Fibroblast of skin of left quadriceps (primary cell): ENCODE measurements at places on chromosomes 11 and 22.

DNA sequence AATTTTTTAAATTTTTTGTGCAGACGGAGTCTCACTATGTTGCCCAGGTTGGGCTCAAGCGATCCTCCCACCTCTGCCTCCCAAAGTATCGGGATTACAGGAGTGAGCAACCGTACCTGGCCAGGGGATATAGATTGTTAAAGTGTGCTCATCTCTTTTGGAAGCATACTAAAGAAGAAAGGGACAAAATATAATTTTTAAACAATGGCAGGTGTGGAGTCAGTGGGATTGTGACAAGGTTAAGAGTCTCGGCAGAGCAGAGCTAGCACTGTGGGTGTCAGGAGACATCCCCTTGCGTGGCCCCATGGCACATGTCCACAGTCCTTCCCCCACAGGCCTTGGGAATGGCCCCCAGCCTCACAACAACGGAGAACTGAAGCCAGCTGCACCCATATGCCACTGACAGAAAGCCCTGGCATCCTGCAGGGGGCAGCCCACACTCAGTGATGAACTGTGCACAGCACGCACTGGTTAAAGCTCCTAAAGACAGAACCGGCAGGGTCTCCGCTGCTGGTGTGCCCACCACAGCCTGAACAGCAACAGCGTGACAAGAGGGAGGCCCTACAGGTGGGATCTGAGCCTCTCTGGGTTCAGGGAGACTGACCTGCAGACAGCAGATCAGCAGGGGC lies 29.9 kb downstream of the SERPIND1 start:
- no peak for DNase-seq

GRCh38 chr11:111540114-111540936 lies at the start of gene LAYN:
TSS of gene LAYN (plus strand) at chr11:111540720. CDS start at chr11:111540844, 124 bp downstream.
- DNase-seq, result no peak

DNA sequence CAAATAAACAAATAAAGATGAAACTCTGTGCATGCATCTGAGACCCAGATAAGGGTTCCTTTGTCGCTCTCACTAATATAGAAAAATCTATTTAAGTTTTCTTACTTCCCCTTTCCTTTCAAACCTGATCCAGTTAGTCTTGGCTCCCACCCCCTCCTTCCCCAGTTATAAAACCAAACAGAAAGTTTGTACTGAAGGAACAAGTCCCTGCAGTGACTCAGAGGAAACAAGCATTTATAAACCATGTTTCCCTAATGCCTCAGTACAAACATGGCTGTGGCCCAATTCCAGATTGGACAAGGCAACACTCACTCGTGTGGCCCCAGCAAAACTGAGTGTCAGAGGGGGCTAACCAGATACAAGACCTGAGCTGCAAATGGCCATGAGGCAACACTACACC lies 65.5 kb upstream of the ARHGAP20 start:
- no peak for DNase-seq

GRCh38 chr11:92804388-92804966 lies 165.0 kb upstream of the MTNR1B start:
- no peak for DNase-seq

DNA sequence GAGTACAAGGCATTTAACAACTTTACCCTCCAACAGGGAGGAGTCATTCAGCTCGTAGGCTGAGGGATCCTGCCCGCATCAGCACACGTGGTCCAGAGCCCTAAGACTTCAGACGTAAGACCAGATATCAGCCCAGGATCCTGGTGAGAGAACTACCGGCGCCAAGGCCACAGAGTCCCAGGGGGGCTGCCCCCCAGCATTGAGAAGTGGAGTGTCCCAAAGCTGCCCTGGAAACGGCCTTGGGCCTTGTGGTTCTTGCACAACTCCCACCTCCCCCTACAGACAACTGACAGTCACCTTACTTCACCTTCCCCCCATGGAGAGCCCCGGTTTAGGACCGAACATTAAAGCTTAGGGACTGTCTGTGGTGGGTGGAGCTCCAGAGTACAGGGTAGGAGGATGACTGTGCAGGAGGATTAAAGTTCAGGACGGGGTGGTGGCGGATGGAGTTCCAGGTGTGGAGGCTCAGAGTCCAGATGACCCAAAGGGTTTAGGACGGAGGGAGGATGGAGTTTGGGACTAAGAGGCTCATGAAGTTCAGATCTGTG lies 1.0 kb downstream of the C11orf91 start:
- DNase-seq, result no peak

DNA sequence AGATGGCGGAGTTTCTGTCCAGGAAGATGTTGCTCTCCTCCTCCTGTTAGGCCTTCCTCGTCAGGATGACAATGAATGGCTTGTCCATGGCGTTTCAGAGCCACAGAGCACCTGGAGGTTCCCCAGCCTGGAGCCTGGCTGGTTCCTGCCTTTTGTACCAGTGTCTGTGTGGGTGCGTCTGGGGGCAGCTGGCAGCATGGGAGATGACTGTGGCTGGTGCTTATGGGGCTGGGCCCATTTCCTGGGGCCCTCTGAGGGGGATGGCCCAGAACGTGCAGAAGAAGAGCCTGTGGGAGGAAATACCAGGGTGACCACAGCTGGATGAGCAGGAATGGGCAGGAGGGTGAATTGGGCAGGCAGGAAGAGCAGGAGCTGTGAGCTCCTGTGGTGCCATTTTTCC lies 6.7 kb downstream of the SLC37A2 start:
- no peak for DNase-seq

DNA sequence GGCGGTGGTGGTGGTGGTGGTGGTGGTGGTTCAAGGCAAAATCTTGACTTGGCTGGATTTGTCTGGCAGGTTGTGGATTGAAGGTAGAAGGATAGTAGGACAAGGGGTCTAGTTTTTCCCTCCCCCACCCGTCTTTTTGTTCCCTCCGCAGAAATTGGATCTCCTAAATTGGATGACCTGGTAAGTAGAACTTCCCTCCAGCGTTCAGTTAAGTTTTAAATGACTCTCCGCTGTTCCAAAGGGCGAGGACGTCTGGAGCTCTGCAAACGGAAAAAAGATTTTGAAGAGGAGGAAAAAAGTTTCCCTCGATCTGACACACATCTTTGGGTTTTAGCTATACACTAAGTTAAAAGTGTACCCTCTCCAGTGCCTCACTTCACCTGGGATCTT lies 422 bp upstream of the LGR4 start:
- DNase-seq, result no peak

- DNase-seq, result no peak
These were observed 3.2 kb downstream of the CENPM start for GRCh38 chr22:41943661-41944209.

- no peak for DNase-seq
These were observed 9.9 kb downstream of the MICAL2 start for GRCh38 chr11:12120031-12121008.

GRCh38 chr22:25068707-25069106 lies 116.2 kb downstream of the KIAA1671 start:
- DNase-seq, result no peak

- no peak for DNase-seq
These were observed 4.6 kb downstream of the SLC1A2 start for GRCh38 chr11:35414776-35415175.

DNA sequence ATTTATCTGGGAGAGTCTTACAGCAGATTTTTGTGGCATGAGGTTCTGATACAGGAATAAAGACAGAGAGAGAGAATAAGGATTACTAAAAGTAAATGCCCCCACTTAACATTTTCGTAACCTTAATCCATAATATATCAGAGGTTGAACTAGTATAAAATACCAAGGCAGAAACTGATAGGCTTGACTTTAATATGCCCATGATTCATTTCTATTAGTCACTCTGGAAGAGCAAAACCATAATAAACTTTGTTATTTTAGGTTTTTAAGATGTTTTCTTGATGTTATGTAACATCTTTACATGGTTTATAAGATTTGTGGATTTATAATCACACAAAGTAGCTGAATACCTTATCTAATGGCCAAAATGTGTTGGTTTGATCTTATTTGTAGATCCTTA lies 19.1 kb downstream of the GUCY1A2 start:
- no peak for DNase-seq

GRCh38 chr11:76761718-76762355 lies 21.3 kb upstream of the TSKU start:
- no peak for DNase-seq

- no peak for DNase-seq
These were observed 183 bp upstream of the ABCG4 start for GRCh38 chr11:119148720-119149017.

DNA sequence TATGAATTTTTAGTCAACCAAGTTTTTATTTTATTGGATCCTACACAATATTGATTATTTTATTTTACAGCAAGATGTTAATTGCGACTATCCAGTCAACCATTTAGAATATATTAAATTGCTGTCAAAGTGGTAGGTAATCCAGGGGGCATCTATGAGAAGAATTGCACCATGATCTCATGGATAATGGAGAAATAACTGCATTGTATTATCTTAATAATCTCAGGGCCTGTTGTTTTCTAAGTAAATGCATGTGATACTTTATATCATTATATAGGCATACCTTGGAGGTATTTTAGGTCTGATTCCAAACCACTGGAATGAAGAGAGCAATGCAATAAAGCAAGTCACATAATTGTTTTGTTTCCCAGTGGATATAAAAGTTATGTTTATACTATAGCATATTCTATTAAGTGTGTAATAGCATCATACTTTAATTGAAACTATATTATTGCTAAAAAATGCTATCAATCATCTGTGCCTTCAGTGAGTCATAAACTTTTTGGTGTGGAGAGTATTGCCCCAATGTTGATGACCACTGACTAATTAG lies 595.4 kb upstream of the CHORDC1 start:
- DNase-seq, result no peak

GRCh38 chr11:43868852-43869567 lies 11.6 kb upstream of the ALKBH3 start:
- peak; percentile 61 for DNase-seq

DNA sequence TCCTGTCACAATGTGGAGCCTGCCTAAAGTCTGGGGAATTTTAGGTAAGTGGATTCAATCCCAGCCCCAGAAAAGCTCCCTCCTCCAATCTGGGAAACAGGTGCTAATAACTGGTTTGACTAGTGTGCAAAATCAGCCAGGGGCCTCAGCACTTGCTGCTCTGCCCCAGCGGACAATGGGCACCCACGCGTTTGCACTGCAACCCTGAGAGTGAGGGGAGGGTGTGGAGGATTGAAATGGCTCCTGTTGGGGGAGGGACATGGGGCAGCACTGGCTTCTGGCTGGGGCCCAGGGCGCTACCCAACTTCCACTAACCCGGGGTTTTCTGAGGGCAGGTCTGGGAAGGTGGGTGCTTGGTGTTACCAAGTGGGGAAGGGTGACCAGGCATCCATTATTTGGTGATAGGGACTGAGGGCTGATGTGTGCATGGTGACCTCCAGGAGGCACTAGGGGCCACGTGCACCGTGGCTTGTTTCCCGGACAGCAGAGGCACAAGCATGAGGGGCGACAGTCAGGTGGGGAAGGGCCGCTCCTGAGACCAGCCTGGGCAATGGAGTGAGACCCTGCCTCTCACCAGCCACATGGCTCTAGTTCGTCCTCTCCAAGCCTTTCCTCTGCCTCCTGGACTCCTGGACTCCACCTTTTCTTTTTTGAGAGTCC lies 4.3 kb upstream of the PNPLA5 start:
- no peak for DNase-seq

GRCh38 chr22:20113551-20114310 lies 2.2 kb upstream of the RANBP1 start:
- DNase-seq, result no peak

DNA sequence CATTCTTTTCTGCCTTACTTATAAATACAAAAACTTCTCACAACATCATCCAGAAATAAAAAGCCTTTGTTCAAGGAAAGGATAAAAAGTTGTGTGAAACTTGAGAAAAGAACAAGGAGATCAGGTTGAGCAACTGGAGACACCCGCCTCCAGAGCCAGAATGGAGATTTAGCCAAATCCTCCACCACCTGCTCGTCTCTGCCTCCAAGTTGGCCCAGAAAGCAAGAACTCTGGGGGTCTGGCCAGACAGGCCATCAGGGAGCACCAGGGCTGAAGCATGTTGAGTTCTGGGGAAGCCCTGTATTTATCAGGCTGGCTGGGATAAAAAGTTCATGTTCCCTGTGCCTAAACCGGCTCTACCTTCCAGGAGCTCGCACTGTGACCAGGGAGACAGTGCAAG lies 14.9 kb downstream of the SMCO4 start:
- DNase-seq, result no peak

DNA sequence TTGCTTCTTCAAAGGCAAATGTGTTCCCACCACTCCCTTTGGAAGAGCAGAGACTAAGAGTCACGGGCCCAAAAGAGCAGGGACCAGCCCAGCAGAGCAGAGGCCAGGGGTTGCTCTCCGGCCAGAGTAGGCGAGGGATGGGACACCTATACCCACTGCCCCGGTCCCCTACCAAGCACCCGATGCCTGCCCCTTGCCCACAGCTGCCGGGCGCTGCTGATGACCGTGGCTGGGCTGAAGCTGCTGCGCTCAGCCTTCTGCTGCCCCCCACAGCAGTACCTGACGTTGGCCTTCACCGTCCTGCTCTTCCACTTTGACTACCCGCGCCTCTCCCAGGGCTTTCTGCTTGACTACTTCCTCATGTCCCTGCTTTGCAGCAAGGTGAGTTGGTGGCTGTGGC lies 10.7 kb upstream of the SIPA1 start:
- no peak for DNase-seq

DNA sequence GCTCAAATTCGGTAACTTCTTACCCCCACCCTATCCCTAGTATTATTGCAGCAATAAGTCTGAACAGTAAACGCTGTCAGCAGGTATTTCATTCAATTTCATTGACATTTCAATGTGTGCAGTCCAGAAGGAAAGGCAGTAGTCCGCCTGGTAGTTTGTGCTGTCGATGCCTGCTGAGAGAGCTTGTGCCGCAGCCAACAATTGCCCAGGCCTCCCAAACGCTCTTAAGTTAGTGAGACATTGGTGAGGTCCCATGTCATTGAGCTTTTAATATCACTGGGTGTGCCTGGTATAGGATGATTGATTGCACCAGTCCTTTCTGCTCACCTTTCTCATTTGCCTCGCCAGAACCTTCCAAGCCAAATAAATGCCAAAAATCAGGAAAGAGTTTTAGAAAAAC lies 28.1 kb downstream of the ALKBH3 start:
- DNase-seq, result no peak

DNA sequence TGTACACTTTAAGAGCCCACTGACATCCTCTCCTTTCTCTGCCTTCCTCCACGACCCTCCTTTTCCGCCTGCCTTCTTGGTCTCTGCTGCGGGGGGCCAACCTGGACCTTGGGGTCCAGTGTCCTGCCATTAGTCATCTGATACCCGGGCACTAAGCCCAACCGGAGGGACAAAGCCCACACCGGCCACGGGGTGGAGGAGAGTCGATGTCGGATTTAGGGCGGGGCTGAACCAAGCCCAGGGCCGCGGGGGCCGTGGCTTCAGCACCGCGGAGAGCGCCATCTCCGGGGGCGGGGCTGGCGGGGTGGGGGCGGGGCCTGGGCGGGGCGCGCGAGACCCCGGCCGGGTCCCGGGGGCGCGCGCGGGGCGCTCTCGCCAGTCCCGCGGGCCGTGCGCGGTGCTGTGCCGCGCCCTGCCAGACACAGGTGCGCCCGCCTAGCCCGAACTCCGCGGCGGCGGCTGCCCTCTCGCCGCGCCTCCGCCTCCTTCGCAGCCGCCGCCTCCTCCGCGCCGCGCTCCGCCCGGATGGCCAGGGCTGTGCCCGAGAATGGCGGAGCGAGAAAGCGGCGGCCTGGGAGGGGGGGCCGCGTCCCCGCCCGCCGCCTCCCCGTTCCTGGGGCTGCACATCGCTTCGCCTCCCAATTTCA lies at the start of gene MAPK8IP1:
MAPK8IP1 (plus strand) TSS at position 378 of the 647 bp plus-strand sequence; CDS start at position 548, 170 bp downstream.
- DNase-seq, result no peak
